NCI-H526 (cell line): ENCODE measurements at places on chromosomes 16 and 17.

DNA sequence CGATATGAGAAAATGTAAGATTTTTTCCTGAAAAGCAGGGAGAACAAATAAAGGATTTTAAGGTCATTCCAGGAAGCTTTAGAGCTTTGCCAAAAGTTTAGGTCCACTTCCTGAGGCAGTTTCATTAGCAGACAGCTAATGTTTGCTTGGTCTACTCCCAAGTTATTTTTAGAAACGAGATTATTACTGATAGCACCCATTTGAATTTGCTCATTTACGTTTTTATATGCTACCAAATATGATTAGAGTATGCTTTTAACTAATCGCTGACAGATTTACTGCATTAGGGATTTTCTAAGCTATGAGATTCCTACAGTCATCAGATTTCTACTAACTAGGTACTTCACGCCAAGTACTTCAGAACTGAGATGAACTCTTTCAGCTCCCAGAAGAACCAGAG, 98.1 kb downstream of the WNT3 start:
- no peak for DNase-seq

DNA sequence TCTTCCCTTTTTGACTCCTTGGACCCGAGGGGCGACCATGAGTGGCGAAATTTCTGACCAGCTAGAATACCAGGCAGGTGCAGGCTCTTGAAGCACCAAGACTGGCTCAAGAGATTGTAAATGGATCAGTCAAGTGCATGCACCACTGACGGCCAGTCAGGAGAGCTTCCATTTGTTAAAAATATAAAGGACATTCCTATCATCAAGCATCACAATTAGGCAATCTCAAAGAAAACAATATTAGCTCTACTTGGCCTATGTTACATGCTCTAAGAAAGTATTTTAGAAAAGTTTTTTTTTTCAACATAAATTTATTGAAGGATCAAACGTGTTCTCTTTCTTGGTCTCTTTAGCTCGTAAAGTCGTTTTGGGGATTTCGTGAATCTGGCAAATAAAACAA, 1.5 kb upstream of the PRKCA start:
- DNase-seq, result no peak

GRCh38 chr17:59530531-59530930, 34.9 kb upstream of the DHX40 start:
- no peak for DNase-seq

GRCh38 chr16:49651996-49652395, 203.9 kb downstream of the ZNF423 start:
- no peak for DNase-seq

DNA sequence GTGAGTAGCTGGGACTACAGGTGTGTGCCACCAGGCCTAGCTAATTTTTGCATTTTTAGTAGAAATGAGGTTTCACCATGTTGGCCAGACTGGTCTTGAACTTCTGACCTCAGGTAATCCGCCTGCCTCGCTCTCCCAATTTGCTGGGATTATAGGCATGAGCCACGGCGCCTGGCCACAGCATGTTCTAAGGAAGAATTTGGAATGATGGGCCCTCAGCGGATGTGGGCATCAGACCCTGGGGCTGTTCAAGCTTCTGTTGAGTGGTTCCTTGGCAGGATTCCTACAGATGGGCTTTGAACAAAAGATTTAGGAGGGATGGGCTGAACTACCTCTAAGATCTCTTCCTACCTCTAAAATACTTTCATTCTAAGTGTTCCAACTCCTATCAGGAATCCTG, 4.1 kb downstream of the PRPSAP2 start:
- no peak for DNase-seq

GRCh38 chr16:53915452-53916160, 211.7 kb downstream of the FTO start:
- no peak for DNase-seq

GRCh38 chr16:12764813-12765488, 38.7 kb downstream of the CPPED1 start:
- no peak for DNase-seq

- no peak for DNase-seq
These were observed 226.6 kb downstream of the SPECC1 start for GRCh38 chr17:20235747-20236146.

DNA sequence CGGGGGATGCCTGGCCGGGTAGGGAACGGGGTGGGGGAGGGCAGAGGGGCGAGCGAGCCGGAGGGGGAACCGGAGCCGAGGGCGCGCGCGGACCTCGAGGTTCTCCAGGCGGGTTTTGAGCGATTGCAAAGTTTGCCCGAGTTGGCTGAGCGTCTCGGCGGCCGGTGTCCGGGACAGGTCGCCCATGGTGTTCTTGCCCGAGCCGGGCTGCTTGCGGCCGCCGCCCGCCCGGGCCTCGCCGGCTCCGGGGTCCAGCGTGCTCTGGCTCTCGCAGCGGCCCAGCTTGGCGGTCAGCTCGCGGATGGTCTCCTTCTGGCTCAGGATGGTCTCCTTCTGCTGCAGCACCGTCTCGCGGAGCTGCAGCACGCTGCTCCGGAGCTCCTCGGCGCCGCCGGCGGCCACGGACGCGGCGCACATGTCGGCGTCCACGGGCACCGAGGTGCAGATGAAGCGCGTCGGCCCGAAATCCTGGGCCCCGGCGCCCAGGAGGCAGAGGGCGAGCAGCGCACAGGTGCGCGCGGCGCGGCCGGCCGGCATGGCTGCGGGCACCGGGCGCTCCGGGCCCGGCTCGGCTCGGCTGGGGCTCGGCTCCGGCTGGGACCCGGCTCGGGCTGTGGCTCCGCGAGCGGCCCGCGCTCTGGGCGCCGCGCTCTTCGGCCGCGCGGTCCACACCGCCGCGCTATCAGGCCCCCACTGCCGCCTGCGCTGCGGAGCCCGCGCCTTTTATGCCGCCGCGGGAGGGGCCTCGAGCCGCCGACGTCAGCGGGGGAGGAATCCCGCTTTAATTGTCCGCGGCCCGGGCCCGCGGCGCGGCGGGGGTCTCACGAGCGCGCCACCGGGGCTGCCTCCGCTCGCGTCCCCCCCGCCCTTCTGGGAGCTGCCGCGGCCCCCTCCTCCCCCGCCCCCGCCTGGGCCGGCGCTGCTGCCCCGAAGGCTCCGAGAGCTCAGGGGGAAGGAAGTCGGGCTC, at the start of gene NPTX1:
Gene NPTX1, minus strand, starts transcription at position 698 of the 967 bp plus-strand sequence. Its CDS starts 161 bp downstream, at position 537.
- DNase-seq, result peak; percentile 69

- no peak for DNase-seq
These were observed 5.5 kb upstream of the TGFB1I1 start for GRCh38 chr16:31466381-31466841.

- no peak for DNase-seq
These were observed 2.4 kb downstream of the PRPSAP2 start for GRCh38 chr17:18860161-18860972.

DNA sequence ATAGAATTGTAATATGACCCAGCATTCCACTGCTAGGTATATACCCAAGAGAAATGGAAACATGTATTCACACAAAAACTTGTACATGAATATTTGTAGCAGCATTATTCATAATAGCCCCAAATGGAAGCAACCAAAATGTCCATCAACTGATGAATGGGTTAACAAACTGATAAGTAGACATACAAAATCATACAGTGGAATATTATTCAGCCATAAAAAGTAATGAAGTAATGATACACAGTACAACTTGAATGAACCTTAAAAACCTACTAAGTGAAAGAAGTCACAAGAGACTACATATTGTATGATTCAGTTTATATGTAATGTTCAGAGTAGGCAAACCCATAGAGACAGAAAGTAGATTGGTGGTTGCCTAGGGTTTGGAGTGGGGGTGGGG, 40.5 kb upstream of the GOSR1 start:
- no peak for DNase-seq

GRCh38 chr17:68785565-68786486, 169.4 kb downstream of the ABCA8 start:
- no peak for DNase-seq

DNA sequence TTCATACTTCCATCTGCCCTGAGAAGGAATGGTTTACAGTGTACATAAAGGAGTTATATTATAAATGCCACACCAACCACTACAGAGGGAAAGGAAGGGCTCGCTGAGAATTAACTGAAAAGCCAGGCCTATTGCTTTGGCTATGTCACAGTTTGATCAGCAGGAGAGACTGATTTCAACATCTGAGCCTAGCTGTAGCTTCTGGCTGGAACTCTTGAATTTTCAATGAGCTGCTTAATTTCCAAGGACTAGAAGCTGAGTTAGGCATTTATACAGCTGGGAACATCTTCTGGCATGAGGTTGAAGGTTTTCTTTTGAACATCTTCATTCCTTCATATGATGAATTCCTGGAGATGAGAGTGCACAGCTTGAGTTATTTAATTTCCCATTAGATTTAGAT, 47.6 kb upstream of the GNAO1 start:
- DNase-seq, result no peak

DNA sequence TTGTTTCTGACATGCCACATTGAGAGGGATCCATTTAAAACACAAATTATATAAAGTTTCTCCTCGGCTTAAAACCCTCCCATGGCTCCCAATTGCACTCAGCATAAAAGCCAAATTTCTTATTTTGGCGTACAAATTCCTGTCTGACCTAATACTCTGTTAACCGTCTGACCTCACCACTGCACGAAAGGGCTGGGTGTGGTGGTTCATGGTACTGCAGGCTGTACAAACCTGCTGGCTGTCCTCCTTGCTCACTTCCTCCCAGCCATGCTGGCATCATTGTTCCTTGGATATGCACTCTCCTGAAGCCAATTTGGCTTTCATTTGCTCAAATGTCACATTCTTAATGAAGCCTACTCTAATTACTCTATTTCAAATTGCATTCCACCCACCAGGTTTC, 301.6 kb upstream of the C16orf82 start:
- no peak for DNase-seq

- no peak for DNase-seq
These were observed 1.6 kb upstream of the DUSP14 start for GRCh38 chr17:37488009-37488604.

GRCh38 chr17:76586741-76587487, 1.3 kb upstream of the ST6GALNAC2 start:
- DNase-seq, result peak; percentile 90

GRCh38 chr16:4846503-4846900, 586 bp downstream of the GLYR1 start:
- DNase-seq, result no peak

- DNase-seq, result no peak
These were observed 330.2 kb downstream of the C16orf95 start for GRCh38 chr16:86986809-86987487.

GRCh38 chr17:68198931-68199836, 48.7 kb upstream of the AMZ2 start:
- peak; percentile 45 for DNase-seq

GRCh38 chr16:6570530-6570929, 762.1 kb upstream of the RBFOX1 start:
- DNase-seq, result no peak

DNA sequence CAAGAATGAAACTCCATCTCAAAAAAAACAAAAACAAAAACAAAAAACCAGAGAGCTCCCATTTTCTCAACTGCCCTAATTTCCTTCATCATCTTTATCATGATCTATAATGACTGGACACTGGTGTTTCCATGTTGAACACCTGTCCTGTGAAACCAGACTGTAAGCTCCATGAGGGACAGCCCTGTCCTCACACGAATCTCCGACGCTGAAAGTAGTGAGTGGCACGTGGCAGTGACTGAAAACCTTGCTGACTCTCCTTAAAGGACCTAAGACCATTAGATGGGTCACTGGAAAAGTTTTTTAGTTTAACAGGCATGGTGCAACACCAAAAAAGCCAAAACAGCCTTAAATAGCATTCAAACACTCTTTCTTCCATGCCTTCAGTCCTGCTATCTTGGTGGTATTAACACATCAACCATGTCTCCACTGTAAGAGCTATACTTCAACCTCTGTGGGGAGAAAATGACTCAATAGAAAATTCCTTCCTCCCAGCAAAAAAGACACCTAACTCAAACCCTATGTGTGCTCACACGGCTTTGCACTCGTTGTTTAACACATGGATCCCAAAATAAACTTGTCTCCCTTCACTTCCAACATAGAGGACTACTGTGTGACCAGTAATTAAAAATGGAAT, 8.3 kb downstream of the AXIN2 start:
- no peak for DNase-seq

GRCh38 chr17:2398655-2399571, 1.9 kb downstream of the MNT start:
- peak; percentile 45 for DNase-seq

GRCh38 chr17:9520649-9521048, 55.0 kb downstream of the STX8 start:
- DNase-seq, result no peak

- DNase-seq, result no peak
These were observed 8.0 kb downstream of the CISD3 start for GRCh38 chr17:38738007-38738662.

GRCh38 chr17:3501344-3501743, 25.5 kb downstream of the ASPA start:
- DNase-seq, result no peak

- no peak for DNase-seq
These were observed 228.8 kb downstream of the SEC14L1 start for GRCh38 chr17:77369544-77369971.

DNA sequence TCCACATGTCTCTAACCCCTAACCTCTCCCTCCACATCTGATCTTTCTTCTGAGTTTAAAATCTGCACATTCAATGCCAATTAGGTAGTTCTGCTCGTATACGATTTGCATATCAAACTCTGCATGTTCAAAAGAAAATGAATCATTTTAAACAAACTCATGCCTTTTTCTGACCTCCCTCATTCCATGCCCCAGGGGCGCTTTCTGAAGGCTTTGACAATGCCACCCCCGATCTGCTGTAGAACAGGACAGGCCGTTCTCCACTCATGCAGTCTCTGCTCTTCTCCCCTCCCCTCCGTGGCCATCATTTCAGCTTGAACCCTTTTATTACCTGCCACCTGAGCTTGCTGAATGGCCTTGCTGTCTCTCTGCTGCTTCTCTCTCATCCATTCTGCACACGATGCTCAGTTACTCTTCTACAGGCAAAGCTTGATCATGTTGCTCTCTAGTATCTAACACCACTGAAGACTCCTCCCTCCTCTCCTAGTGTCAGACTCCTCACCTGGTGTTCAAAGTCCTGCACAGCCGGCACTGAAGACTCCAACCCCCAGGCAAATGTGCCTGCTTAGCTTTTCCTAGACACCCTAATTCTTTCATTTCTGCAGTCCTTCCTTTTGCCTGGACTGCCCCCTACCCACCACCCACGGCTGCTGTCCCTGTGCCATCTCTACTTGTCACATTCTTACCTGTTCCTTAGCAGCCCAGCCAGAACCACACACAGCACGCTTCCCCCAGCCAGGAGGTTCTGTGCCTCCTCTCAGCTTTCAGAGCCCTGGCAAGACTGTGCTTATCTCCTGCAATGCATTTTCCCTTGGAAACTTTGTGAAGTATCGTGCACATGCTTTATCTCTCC, 6.2 kb downstream of the TMEM238L start:
- DNase-seq, result peak; percentile 46

DNA sequence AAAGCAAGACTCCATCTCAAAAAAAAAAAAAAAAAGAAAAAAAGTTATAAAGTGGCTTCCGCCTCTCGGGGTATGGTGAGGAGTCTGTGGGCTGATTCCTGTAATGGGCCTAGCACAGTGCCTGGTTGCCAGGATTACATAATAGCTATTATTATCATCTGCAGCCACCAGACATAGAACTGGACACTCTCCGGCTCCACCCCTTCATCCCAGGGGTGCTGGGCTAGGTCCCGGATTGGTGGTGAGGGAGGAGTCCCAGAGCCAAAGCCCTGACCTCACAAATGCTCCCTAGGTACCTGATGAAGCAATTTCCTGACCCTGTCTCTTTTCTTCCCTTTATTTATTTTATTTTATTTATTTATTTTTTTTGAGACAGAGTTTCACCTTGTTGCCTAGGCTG, 11.6 kb upstream of the ADGRG1 start:
- DNase-seq, result no peak

- peak; percentile 58 for DNase-seq
These were observed 675 bp downstream of the RNF213 start for GRCh38 chr17:80261159-80261894.

GRCh38 chr16:57741660-57742191, 6.2 kb downstream of the KATNB1 start:
- no peak for DNase-seq

GRCh38 chr16:78249832-78250231, 150.4 kb downstream of the WWOX start:
- no peak for DNase-seq
